Stimulated activated CD4-positive, alpha-beta T cell treated with anti-CD3 and anti-CD28 coated beads, Interleukin-2, amount 100 ng/mL, for 24 hours (primary cell): ENCODE measurements at places on chromosomes 13 and 19.

GRCh38 chr19:13938301-13939064, at the start of gene PODNL1:
PODNL1 (minus strand) TSS chr19:13938417; CDS start chr19:13938181, 236 bp downstream.
- DNase-seq = no peak

DNA sequence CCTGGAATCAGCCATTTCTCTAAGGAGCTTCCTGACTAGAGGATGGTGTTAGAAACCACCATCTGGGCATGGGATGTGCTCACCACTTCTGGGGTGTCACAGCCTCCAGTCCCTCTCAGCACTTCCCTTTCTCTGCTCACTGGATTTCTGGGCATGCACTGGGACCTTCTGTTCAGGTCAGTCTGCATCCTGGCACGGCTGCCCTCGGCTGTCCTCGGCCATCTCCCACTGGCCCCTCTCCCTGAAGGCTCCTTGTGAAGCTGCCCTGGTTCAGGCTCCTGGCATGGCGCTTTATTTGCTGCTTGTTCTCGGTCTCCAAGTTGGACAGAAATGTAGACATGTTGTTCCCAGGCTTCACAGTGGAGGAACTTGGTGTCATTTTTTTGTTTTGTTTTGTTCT, 60.0 kb downstream of the TEX29 start:
- no peak for DNase-seq

- DNase-seq = no peak
Measured at GRCh38 chr19:45597425-45598111, 4.4 kb downstream of the GPR4 start.

DNA sequence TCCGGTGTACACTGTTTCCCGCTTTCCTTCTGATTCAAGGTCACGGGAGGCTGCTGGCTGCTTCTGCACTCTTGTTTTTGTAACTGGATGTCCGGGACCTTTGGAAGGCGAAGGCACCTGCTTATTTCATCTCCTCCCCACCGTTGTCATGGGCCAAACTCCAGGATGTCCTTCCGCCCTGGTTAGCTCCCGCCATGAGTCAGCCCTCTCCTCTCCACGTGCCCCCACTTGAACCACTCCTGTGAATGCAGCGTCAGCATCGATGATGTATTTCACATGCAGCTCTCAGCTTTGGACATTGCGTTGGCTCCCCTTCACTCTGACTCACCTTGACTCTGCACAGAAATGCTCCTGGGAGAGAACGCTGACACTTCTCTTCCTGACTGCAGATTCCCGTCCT, 5.5 kb upstream of the GALP start:
- no peak for DNase-seq

DNA sequence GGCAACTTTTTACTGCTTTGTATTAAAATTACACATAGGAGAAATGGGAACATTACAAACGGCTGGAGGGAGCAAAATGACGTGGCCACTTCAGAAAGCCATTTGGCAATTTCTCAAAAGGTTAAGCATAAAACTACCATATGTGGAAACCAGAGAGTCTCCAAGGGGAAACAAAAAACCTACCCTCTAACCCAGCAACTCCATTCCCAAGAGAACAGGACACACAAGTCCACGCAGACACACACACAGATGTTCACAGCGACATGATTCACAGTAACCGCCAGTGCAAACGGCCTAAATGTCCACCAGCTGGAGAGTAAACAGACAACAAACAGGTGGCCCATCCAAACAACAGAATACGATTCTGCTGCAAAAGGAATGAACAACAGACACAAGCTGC, 37.2 kb downstream of the STK24 start:
- no peak for DNase-seq

GRCh38 chr13:72109863-72110262, 242.9 kb upstream of the DACH1 start:
- no peak for DNase-seq

GRCh38 chr13:105345131-105345530, 1190.3 kb downstream of the EFNB2 start:
- DNase-seq = no peak

- no peak for DNase-seq
Measured at GRCh38 chr13:31686670-31687425, 52.5 kb upstream of the RXFP2 start.

- no peak for DNase-seq
Measured at GRCh38 chr13:114071991-114072390, 60.4 kb downstream of the RASA3 start.

DNA sequence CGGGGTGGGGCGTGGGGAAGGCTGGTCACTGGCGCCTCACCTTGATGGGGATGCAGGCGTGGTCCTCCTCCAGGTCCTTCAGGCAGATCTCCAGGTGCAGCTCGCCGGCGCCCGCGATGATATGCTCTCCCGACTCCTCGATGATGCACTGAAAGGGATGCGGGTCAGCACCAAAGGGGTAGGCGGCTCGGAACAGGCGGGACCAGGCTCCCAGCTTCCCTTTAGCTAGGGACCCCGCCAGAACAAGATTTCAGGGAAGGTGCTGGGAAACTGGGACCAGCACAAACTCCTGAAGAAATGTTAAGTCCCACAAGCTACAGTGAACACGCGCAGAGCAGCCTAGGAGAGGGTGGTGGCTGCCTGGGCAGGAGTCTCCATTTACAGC, 6.0 kb downstream of the EEF2 start:
- DNase-seq = peak; percentile 24

DNA sequence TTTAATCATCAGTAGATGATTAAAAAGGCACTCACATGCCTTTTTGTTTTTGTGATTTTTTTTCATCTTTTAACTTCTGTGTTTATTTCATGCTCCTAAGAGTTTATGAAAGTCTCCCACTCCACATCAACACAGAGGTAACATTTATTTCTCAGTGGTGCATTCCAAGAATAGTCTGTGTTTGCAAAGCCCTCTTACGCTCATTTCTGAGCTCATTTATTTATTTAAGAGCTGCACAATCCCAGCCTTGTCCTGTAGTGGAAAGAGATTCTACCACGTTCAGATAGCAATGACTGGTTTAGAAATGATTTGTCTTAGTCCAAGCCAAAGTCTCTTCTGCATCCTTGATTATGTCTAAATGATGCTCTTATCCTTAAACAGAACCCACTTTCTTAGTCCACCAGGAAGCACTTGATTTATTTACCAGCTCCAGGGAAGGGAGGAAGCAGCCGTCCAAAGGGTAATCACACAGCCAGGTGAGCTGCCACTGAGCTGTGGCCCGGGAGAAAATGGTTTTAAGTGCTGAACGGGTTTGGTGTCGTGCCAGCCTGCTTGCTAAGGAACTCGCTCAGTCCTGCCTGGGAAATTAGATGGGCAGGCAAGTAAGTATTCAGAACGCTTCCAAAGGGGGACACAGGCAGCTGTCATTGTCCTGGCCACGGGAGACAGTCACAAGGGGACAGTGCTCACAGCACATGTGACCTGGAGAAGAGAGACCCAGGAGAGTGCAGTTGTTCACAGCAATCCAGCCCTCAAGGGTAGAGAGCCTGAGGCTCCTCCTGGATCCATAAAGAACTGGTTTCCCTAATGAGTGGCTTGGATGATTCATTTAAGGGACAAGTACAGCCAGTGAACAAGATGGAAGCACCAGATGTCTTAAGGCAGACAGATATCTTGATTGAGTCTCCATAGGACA, 131.8 kb upstream of the WASF3 start:
- no peak for DNase-seq

GRCh38 chr13:28041501-28041900, 53.0 kb upstream of the URAD start:
- DNase-seq = no peak

DNA sequence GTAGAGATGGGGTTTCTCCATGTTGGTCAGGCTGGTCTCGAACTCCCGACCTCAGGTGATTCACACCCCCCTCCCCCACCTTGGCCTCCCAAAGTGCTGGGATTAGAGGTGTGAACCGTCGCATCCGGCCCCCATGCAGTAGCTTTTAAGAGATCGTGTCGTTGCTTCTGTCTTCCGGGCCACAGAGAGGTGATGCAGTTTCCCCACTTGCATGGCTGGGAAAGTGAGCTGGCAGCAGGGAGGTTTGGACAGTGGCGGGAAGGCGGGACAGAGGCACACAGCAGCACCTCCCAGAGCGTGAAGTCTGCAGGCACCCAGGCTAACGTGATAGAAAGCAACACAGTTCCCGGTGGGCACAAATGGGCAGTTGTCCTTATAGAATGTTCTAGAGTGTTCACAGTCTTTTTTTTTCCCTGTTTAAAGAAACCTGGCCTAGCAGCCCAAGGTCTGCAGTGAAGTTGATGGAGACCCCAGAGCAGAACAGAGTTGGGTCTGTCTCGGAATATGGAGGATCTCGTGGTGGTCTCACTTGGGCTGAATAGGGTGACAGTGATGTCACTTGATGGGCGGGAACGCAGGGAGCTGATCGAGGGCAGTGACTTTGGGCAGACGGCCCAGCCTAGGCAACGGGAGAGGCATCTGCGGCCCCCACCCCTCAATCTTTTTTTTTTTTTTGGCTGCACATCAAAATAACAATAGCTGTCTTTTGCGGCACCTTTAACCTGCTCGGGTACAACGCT, 4.9 kb downstream of the UHRF1 start:
- peak; percentile 34 for DNase-seq

- DNase-seq = no peak
Measured at GRCh38 chr19:57057036-57057686, 62.6 kb upstream of the USP29 start.

DNA sequence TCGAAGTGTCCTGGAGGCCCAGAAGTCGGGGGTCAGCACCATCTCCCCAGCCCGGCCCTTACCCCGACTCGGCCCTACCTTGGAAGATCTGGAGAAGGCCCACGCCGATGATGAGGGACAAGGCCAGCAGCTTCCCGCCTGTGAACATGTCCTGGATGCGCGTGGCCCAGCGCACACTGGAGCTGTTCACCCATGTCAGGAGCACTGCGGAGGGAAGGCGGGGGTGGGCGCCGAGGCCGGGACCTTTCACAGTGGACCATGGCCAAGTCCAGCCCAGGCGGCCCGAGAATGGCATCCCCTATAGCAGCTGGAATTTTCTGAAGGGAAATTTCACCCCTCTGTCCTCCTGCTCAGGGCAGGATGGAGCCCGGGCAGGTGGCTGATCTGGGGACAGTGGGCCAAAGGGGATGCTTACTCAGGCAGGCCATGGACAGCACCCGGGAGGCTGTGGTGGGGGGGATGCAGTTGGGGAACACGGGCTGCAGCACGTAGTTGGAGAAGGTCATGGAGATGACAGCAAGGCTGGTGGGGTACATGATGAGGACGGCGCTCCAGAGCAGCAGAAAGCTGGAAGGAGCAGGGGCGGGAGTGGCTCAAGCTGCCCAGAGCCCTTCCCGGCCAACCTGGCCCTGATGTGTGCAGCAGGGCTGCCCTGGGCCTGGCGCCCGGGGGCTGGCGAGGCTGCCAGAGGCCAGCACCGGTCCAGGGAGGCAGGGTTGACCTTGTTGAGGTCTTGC, 13.0 kb downstream of the SLC7A10 start:
- no peak for DNase-seq

DNA sequence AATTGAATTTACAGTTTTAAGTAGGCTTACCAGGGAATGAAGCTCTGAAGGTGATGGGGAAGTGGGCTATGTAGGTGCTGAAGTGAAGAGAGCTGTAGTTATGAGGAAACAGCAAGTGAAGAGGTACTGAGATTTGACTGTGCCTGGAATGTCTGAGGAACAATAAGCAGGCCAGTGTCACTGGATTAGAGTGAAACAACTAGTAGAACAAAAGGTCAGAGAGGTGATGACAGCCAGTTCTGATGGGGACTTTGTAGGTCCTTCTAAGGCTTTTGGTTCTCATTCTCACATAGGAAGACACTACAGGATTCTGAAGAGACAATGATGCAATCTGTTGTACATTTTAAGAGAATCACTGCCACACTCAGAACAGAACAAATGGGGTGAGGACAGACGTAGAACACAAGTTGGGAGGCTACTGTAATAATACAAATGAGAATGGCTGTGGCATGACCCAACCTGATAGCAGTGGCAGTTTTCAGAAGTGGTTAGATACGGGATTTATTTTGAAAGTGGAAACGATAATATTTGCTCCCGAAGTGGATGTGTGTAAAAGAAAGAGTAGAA, 130.8 kb downstream of the MYCBP2 start:
- DNase-seq = no peak

GRCh38 chr19:35889370-35890112, 10.8 kb downstream of the NFKBID start:
- DNase-seq = no peak

DNA sequence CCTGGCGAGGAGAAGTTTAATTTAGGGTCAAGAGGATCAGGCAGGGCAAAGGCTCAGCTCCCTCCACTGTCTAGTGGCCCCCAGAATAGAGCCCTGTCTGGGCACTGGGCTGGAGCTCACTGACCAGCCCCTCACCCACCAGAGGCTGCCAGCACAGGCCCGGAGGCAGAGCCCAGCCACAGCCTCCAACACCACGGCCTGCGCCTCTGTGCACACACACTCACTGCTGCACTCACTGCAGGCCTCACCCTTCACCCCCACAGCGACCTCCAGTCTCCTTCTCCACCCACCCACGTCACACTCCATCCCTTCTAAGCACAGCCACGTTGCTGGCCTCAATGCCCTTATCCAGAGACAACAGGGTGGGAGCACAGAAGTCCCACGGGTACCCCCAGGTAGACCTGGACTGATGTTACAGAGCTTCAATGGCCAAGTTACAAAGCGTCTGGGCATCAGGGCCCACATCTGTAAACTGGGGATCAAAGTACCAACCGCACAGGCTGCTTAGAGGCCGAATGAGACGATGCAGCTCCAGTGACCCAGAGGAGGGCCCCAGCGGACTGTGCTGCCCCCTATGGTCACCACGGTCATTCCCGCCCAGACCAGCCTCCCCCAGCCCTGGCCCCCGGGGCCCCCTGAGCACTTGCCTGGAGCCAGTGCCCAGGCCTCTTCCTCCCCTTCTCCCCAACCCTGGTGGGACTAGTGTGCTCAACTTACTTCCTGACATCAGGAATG, 4.5 kb upstream of the PRKD2 start:
- no peak for DNase-seq

DNA sequence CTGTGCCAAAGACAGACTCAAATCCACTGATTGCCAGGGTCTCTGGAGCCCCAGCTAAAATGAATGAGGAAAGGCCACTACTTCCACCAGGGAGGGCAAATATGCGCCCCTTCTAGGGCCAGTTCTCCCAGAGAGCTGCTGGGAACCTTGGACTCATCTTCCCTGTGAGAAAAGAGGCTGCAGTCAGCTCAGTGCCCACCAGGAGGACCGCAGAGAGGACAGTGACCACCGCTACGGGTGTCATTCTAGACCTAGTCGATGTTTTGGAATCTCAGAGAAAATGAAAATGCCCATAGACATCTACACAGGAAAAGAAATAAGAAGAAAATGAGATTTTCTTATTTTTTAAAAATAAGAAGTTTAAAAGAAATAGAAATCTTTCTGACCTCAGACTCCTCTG, 235.1 kb downstream of the UQCRFS1 start:
- no peak for DNase-seq

DNA sequence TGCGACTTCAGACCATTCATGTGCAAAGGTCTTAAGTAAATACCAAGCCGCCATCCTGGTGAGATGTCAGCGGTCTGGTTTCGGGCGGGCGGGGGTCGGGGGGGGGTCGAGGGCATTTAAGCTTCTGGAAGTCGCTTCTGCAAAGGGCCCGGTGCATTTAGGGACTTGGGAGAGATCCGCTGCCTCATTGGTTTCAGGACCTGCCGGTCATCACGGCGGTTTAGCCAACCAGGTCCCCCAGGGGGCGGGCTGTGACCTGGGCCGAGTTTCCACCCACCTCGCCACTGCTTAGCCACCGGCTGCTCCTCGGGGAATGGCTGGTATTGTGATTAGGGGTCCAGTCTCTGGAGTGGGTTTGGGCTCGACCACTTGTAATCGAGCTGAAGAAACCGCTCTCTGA, 7.8 kb downstream of the ANKLE1 start:
- DNase-seq = peak; percentile 77

GRCh38 chr13:37209621-37210580, 104.4 kb upstream of the CSNK1A1L start:
- no peak for DNase-seq

- no peak for DNase-seq
Measured at GRCh38 chr13:29763436-29764180, 86.8 kb downstream of the UBL3 start.

- DNase-seq = no peak
Measured at GRCh38 chr13:66659701-66660467, 570.3 kb downstream of the PCDH9 start.
